ENCODE measurements at places on chromosomes 12 and 14.

GRCh38 chr14:91326514-91327249, 82.2 kb upstream of the GPR68 start:
- no peak for DNase-seq

DNA sequence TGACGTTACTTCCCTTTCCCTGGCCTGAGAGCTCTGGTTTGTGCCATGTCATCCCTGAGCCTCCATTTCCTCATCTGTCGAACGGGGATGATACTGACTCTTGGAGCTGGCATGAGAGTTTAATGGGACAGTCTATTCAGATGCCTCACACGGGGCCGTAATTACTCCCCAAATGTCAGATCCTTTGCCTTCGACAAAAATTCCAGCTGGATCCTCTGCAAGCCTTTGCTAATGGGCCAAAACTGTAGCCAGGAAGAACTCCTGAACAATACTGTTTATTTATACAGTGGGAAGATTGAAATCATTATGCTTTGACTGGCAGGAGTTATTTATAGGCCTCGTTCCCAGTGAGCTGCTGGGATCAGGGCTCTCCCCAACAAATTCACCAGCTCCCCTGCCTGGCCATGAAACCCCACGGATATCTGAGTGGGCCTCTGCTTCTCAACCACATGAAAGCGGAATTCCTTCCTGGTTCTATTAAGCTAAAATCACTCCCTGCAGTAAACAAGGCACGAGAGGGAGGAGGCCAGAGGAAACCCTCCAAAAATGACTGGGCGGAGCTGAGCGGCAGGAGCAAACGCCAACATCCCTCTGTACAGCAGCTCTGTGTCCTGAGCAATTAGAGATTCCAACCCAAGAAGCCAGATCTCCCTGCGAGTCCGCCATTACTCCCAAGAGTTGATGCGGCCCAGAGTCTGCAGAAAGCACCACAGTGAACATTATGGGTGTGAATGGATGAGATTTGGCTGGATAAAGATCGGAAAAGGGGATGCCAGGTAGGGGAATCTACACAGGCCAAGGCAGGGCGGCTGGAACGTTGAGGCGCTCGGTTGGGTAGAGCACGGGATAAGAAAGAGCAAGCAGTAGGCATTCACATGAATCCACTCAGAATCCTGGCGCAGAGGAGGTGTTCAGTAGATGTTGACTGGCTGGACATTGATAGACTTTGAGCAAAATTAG, 326.1 kb downstream of the BCL11B start:
- no peak for DNase-seq

GRCh38 chr14:30988509-30988908, 36.9 kb upstream of the AP4S1 start:
- no peak for DNase-seq

DNA sequence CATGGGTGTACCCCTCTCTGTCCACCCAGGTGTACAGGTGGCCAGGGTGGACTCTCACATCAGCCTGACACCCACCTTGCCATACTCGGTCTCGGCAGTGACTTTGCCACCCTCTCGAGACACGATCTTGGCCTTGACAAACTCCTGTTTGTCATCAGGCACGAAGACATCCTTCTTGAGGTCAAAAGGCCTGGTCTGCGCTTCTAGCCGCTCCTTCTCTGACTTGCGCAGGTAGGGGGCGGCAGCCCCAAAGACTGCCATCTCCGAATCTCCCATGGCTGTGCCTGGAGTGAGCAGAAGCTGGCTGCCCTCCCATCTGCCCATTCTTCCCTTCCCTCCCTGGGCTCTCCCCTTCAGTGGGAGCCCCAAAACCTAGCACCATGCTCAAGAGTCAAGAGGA, 2.0 kb downstream of the MYH7 start:
- no peak for DNase-seq

DNA sequence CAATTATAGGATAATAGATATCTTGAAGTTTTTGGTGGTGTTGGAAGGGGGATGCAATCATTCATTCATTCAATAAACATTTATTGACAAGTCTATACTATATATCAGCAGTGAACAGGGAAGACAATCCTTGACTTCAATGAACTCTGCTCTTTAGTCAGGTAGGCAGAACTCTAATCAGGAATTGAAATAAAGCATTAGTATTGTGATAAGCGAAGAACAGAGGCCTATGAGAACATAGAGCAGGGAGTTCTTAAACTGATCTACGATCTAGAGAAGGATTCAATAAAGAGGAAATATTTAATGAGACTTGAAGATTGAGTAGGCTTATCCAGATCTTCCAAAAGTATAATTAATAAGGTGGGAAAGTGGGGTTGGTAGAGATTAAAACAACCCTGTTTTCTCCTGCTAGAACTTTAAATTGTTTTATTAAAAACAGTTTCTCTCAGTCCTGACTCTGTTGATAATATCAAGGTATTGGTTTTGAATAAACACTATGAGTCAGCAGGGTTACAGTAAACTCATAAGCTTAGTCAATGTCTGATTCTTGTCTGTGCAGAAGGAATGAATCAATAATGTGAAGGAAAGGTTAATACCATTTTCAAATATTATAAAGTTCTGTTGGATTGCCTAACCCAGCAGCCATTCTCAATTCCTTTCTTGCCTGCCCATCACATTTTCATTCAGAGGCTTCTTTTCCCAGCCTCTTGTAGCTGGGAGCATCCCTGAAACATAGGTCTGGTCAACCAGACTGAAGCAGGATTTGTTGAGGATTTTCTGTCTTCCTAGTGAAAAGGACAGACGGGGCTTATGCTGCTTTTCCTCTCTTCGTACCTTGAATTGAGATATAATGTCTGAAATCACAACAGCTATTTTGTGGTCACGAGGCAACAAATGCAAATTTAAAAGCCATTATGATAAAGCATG, 38.9 kb upstream of the KTN1 start:
- DNase-seq = no peak

GRCh38 chr14:91870001-91870400, 2.7 kb upstream of the TC2N start:
- DNase-seq = peak; percentile 29

GRCh38 chr12:76080017-76080728, 4.3 kb downstream of the NAP1L1 start:
- no peak for DNase-seq

DNA sequence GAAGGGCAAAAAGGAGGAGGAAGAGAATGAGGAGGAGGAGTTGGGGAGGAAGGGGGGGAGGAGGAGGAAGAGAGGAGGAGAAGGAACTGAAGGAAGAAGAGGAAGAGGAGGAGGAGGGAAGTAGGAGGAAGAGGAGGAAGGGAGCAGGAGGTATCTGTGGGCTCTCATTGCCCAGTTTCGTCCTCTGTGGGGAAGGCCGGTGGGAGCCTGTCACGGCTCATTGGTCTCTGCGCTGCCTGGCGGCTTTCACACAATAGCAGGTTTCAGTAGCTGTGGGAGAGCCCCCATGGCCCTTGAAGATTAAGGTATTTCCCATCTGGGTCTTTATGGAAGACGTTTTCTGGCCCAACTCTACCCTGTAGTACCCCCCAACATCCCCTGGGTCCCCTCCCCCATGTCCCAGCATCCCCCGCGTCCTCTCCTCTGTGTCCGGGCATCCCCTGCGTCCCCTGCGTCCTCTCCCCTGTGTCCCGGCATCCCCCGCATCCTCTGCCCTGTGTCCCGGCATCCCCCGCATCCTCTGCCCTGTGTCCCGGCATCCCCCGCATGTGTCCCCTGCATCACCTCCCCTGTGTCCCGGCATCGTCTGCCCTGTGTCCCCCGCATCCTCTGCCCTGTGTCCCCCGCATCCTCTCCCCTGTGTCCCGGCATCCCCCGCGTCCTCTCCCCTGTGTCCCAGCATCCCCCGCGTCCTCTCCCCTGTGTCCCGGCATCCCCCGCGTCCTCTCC, 278.2 kb upstream of the SFSWAP start:
- no peak for DNase-seq

- no peak for DNase-seq
These were observed 16.2 kb upstream of the COX6A1 start for GRCh38 chr12:120421701-120422100.

- no peak for DNase-seq
These were observed 101.8 kb upstream of the DYRK2 start for GRCh38 chr12:67546746-67547145.

DNA sequence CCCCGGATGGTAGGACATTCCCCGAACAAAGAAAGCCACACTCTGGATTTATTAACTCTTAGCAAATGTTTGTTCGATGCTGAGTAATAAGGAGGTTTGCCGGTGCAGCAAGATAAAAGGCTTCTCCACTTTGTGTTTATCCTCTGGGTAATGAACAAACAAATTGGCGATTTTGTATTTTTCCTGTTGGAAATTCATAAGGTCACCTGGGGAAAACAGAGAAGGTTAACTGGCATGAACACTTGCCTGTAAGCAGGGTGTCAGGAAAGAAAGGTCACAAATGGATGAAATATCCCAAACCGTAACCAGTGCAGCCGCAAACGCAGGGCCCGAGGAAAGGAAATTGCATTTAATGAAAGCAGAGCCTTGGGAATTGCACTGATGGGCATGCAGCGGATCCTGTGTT, 132.8 kb downstream of the RMST start:
- no peak for DNase-seq

- no peak for DNase-seq
These were observed 66.3 kb downstream of the IFT43 start for GRCh38 chr14:76051717-76052465.

- no peak for DNase-seq
These were observed 20.8 kb downstream of the TPCN1 start for GRCh38 chr12:113242026-113242418.

GRCh38 chr14:103130017-103130764, 6.9 kb downstream of the TNFAIP2 start:
- no peak for DNase-seq

DNA sequence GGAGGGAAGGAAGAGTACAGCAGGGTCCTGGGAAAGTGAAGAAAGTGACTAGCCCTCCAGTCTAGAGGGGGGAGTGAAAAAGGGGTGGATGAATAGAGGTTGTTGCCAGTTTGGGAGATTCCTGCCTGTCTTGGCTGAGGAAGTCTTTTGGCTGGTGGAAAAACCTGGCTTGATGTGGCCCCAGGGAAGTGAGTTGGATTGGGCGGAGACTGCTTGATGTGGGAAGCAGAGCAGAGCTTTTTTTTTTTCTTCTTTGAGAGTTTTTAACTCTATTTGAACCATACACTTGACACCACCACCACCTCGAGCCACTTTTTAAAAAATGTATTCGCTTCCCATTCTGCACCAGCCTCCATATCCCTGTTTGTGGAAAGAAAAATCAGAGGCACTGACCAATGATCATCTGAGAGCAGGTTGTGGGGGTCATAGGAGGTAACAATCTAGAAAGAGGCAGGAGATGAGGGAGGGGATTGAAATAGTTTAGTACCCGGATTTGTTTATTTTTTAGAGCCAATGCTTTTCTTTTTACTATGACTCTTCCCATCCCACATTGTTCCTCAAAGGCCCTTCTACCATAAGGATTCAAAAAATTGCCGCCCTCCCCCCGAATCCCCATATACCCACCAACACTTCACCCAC, 690 bp upstream of the DTX3 start:
- DNase-seq = no peak

GRCh38 chr12:103620395-103620794, 33.3 kb downstream of the STAB2 start:
- no peak for DNase-seq

DNA sequence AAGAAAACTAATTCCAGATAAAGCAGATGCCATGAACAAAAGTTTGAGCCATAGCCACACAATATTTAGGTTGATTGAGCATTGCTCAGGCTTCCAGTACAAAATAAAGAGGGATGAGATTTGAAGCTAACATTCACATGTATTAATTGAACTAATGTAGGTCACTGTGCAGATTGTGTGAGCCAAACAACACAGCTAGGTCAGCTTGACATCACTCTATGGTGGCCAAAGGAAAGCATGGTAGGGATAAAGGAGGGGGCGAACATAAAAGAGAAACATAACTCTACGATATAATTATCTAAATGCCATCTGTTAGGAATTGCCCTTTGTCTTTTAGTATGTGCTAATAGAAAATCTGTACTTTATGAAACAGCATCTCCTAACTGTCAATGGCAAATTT, 477.7 kb upstream of the SYT1 start:
- DNase-seq = no peak

DNA sequence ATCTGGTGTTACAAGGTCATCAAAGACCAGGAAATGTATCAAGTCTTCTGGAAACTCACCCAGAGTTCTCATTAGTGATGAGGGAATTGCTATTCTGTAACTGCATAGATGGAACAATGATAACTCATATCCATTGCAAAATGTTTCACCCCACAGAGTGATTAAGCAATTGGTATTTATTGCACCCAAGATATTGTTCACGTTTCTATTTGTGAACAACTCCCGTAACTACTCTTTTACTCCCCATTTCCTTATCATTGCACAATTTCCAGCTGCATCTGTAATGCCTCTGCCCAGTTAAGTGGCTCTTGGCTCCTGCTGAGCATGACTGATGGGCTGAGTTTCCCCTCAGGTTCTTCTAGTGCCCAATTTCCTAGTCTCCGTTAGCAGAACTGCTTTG, 108.7 kb upstream of the PRICKLE1 start:
- DNase-seq = no peak

DNA sequence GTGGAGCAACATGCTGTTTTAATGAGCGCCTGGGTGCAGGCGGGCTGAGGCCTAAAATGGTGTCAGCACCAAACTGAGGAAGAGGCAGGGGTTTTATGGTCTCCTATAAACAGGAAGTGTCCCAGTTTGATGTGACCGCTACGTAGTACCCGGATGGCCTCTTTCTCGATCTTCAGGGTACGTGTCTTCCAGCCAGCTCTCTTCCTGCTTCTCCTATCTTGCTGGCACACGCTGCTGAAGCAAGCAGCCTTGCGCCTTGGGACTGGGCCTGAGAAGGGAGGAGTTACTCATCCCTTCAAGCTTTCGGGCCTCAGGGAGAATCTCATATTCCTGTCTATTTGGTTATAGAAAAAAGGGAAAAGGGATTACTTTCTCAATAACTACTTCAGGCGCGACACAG, 28.2 kb upstream of the RNASE1 start:
- no peak for DNase-seq

GRCh38 chr12:47097276-47097896, 17.6 kb upstream of the AMIGO2 start:
- no peak for DNase-seq

GRCh38 chr12:102745971-102746600, 171.0 kb downstream of the PAH start:
- DNase-seq = no peak

GRCh38 chr12:112126000-112126438, 659 bp downstream of the TRAFD1 start:
- no peak for DNase-seq

- no peak for DNase-seq
These were observed 10.9 kb upstream of the SYT10 start for GRCh38 chr12:33450480-33450879.
